ENCODE measurements at places on chromosomes 6 and 20. TPM values are rescaled to one million over a fixed set of nuclear protein-coding genes. Genes with fewer than 3 reads are reported as not detected.

Gene AHCY
- 130 TPM for total RNA-seq

Gene ZBTB22
- total RNA-seq: 12.8 TPM

Gene DOK5
- total RNA-seq: 2.4 TPM

Gene SNAI1
- 0.46 TPM for total RNA-seq

Gene RIPPLY2
- not detected for total RNA-seq

Gene SIRPD
- not detected for total RNA-seq

Gene HLA-F
- 25.1 TPM for total RNA-seq

Gene TP53INP2
- total RNA-seq: 3.0 TPM

Gene MROH8
- total RNA-seq: 0.65 TPM

Measured in epithelial cell of umbilical artery (primary cell).